Activated T-cell treated with anti-CD3 and anti-CD28 coated beads for 48 hours (primary cell): ENCODE measurements at places on chromosomes 5 and 9.

- DNase-seq: no peak
Measured at GRCh38 chr9:105413525-105413924, 34.3 kb upstream of the FSD1L start.

GRCh38 chr9:92299116-92299515, 5.6 kb upstream of the IARS1 start:
- no peak for DNase-seq

DNA sequence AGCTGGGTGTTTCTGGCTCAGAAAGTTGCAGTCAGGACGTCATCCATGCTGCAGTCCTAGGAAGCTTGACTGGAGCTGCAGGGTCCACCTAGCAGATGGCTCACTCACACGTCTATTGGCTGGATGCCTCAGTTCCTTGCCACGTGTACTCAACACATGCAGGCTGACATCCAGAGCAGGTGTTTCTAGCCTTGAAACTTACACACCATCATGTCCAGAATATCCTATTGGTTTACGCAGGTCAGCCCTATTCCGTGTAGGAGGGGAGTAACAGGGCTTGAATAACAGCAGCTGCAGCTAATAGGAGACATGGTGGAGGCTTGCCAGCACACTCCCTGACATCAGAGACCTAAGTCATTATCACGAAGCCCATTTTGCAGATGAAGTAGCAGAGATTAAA, 473.5 kb downstream of the ACTL7B start:
- no peak for DNase-seq

- DNase-seq: no peak
Measured at GRCh38 chr5:4553978-4554377, 586.2 kb upstream of the ADAMTS16 start.

- DNase-seq: no peak
Measured at GRCh38 chr9:547314-547713, 294.2 kb upstream of the DMRT1 start.

DNA sequence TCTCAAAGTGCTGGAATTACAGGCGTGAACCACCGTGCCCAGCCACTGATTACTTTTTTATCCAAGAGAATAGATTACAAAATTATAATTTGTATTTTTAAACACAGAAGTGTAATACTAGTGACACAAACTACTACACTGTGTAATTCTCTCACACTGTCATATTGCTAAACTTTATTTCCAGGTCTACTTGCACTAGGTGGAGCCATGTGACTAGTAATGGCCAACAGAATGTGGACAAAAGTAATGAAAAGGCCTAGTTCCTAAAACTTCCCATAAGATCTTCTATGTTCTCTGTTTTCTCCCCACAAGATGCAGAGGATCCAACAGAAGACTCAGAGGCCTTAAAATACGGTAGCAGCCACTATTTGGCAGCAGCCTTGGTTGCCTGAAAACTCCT, 27.3 kb downstream of the NADK2 start:
- no peak for DNase-seq

DNA sequence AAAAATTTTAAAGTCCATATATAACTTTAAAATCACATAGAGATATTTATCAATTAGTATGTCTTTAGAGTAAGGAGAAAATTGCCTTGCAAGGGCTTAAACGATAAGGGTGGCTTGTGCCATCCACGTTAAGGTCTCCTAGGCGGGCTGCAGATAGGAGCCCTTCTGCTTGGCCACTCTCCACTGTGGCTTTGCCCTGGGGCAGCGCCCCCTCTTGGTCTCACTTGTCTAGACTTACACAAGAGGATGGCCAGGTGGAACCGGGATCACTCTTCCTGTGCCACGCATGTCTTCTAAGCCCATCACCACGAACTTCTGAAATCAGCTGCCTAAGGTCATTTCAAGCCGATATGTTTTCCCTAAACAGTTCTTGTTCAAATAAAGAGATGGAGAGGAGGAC, 2.9 kb downstream of the FPGS start:
- peak; percentile 42 for DNase-seq

- no peak for DNase-seq
Measured at GRCh38 chr9:95505072-95505716, 11.6 kb downstream of the PTCH1 start.

DNA sequence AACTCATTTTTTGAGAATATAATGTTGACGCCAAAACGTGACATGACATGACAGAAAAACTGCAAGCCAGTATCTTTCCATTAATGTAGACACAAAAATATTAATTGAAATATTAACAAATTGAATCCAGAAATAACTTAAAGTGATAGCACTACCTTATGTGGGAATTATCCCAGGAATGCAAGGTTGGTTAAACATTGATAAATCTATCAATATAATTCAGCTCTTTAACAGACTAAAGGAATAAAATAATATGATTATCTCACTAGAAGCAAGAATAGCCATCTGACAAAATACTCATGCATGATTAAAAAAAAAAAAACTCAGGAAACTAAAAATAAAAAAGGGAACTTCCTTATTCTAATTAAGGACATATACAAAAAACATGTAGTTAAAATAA, 6.8 kb downstream of the ZNF510 start:
- no peak for DNase-seq

DNA sequence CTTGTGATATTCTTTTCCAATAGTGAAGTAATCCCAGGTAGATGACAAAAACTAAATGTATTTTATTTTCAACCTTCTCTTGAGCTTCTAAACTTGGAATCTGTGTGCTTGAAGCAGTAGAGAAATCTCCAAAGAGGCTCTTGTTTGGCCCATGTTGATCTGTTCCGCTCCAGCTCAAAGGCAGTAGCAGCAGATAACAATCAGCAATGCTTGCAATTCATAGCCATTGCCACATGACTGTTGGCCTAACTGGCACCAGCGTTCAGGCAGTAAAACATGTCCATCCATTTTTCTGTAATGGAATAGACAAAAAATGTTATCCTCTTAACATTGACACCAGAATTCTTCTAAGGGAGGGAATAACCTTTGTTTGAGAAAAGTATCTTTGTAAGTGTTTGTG, 270.7 kb upstream of the MSX2 start:
- no peak for DNase-seq

GRCh38 chr5:68962757-68963484, 130.9 kb upstream of the SLC30A5 start:
- DNase-seq: peak; percentile 8

DNA sequence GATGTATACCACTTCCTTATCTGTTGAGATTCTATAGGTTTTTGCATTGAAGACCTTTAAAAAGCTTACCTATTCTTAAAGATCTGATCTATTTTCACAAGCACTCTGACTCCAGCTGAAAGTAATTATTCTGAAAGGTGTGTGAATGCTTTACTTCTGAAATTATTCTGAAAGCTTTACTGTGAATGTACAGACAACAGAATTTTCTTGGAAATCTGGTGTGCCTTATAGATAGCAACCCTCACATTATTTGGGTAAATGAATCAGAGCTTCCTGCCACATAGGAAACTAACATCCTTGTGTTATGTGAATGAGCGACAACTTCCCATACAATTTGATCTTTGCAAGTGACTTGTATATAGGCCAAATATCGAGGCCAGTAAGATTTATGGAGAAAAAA, 6.5 kb downstream of the CDO1 start:
- no peak for DNase-seq

GRCh38 chr5:148708854-148709253, 54.5 kb upstream of the HTR4 start:
- DNase-seq: no peak

DNA sequence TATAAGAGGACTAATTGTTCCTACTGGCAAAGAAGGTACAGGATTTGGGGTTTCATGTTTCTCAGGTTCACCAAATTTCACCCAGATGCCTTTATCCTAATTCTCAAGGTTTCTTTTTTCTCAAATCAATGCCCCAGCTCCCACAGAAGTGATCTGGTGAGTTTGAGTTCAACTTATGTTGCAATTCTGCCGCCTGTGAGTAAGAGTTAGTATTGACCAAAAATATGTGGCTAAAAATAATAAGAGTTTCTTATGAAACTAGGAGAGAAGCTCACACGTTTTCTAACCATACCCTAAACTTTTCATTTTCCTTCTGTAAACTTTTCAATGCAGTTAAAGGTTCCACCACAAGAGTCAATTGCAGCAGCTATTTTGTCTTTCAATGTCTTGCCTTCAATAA, 15.1 kb downstream of the SLCO6A1 start:
- DNase-seq: no peak
